ENCODE measurements at places on chromosomes 1 and 21. TPM values are rescaled to one million over a fixed set of nuclear protein-coding genes. Genes with fewer than 3 reads are reported as not detected.

GRCh38 chr1:214859647-214860046 lies 222.9 kb upstream of the KCNK2 start:
- no peak overlapping the region for H3K27ac ChIP-seq
- H3K4me3 ChIP-seq, result no peak overlapping the region
- DNase-seq, result no peak
- no peaks in the 10 kb centered on the region for H3K27me3 ChIP-seq

DNA sequence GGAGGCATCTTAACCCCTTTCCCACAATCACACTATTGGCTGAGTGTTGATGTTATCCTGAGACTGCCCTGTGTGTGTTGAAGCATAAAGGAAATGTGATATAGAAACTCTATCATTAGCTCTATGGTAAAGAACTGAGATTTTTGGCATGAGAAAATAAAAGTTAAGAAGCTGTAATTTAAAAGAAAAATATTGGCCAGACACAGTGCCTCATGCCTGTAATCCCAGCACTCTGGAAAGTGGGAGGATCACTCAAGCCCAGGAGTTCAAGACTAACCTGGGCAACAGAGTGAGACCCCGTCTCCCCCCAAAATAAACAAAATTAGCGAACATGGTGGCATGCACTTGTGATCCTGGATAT lies 14.2 kb upstream of the RIPK4 start:
- H3K4me3 ChIP-seq, result no peak overlapping the region
- peaks cover 58% of the 10 kb centered on the region for H3K27me3 ChIP-seq
- no peak for DNase-seq
- no peak overlapping the region for H3K27ac ChIP-seq

DNA sequence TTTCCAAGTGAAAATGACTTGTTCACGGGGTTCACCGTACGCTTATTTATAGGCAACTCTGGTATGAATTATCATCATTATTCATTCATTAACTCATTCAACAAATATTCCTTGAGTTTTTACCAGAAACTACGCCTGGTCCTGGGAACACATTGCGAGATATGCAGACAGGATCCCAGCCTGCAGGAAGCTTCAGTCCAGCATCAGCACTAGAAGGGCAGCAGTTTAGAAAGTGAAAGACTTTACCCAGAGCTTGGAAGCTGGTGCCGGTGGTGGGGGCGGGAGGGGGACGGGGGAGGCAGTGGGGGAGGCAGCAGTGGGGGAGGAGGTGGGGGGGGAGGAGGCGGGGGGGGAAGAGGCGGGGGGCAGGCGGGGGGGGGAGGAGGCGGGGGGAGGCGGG lies 55.9 kb downstream of the SETD4 start:
- no peaks in the 10 kb centered on the region for H3K4me1 ChIP-seq
- H3K27me3 ChIP-seq, result peaks cover 66% of the 10 kb centered on the region
- H3K36me3 ChIP-seq, result peaks cover 7% of the 10 kb centered on the region

- peaks cover 28% of the 10 kb centered on the region for H3K27me3 ChIP-seq
- H3K4me3 ChIP-seq, result no peak overlapping the region
- H3K27ac ChIP-seq, result no peak overlapping the region
- no peak for DNase-seq
- peaks cover 4% of the 10 kb centered on the region for H3K36me3 ChIP-seq
Measured at GRCh38 chr1:42145389-42145716, 7.9 kb upstream of the GUCA2B start.

DNA sequence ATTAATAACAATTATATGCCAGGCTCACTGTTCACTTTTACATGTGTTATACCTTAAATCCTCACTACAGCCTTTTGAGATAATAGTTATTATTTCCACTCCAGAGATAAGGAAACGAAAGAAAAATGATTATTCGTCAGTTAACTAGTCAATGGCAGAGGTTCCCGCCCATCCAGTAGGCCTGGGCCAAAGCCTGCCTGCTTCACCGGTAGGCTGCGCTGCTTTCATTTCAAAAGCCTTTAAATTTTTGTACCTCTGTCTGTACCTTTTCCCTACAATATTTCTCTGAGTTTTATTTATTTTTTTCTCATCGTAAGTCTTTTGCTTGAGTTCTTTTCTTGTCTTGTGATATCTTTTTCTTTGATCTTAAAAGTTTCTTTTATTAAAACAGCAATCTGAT lies 3.6 kb downstream of the GPR52 start:
- H3K27me3 ChIP-seq, result no peaks in the 10 kb centered on the region
- no peak for DNase-seq
- peaks cover 3% of the 10 kb centered on the region for H3K4me1 ChIP-seq
- H3K36me3 ChIP-seq, result no peaks in the 10 kb centered on the region

DNA sequence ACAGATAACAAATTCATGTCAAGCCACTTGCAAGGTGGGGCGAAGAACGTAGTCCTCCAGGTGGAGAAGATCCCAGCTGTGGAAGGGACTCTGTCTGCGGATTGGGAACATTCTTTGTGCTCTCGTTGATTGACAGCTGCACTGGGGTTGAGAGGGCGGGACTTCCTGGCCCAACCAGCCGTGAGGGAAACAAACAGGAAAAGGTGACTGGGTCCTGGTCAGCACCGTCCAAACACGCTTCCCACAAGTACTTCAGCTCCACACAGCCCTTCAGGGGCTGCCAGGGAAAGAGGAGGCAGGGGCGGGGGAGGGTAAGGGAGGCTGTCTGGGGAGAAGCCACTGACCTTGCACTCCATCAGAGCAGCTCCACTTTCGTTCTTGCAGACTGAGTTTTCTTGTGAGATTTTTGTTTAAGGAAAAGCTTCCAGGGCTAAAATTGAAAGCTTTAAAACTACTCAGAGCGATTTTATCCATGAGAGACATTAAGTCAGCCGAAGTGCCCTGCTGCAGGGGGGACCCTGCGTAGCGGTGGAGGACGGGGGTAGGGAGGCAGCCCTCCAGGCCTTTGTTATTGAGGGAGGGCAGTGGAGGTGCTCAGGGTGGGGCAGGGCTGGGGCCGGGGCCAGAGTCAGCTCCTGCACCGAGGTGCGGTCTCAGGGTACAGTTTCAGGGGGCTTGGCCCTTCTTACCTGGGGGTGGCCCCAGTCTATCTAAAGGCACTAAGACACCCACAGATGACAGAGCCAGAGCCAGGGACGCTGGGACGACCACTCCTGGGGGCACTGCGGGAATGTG lies 21.6 kb upstream of the STUM start:
- peaks cover 55% of the 10 kb centered on the region for H3K27me3 ChIP-seq
- peaks cover 3% of the 10 kb centered on the region for H3K4me1 ChIP-seq
- no peak overlapping the region for H3K27ac ChIP-seq
- peaks cover 6% of the 10 kb centered on the region for H3K36me3 ChIP-seq
- no peak for DNase-seq
- H3K4me3 ChIP-seq, result peak overlapping the region; percentile 25

DNA sequence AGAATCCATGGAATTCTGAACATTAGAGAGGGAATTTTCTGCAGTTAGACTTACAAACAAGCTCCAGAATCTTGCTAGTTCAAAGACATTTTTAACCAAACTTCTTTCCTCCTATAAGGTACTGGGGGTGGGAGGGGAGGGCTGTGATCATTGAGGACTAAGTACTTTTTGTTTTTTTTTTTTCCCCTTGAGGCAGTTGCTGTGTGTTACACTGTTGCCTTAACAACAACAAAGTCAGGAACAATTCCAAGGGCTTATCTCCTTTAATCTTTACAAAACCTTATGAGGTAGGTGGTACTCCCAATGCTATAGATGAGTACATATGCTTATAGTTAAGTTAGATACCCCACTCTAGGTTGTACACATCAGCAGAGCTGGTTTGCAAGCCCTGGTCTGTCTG lies 62.9 kb downstream of the PPP1R12B start:
- no peak overlapping the region for H3K4me3 ChIP-seq
- H3K36me3 ChIP-seq, result no peaks in the 10 kb centered on the region
- no peaks in the 10 kb centered on the region for H3K27me3 ChIP-seq
- no peaks in the 10 kb centered on the region for H3K4me1 ChIP-seq
- no peak for DNase-seq

- no peak for DNase-seq
- no peak overlapping the region for H3K27ac ChIP-seq
- H3K36me3 ChIP-seq, result no peaks in the 10 kb centered on the region
- no peaks in the 10 kb centered on the region for H3K27me3 ChIP-seq
- peaks cover 6% of the 10 kb centered on the region for H3K4me1 ChIP-seq
Measured at GRCh38 chr1:45730780-45731319, 19.6 kb downstream of the IPP start.

GRCh38 chr1:181486098-181486420 lies 2.7 kb downstream of the CACNA1E start:
- H3K4me3 ChIP-seq, result peak overlapping the region; percentile 78
- no peak overlapping the region for H3K27ac ChIP-seq
- peaks cover 20% of the 10 kb centered on the region for H3K4me1 ChIP-seq
- H3K36me3 ChIP-seq, result peaks cover 5% of the 10 kb centered on the region

- no peak for DNase-seq
- peaks cover 30% of the 10 kb centered on the region for H3K27me3 ChIP-seq
- H3K36me3 ChIP-seq, result peaks cover 4% of the 10 kb centered on the region
- H3K4me3 ChIP-seq, result no peak overlapping the region
Measured at GRCh38 chr1:117760069-117760468, 154.2 kb downstream of the TENT5C start.

DNA sequence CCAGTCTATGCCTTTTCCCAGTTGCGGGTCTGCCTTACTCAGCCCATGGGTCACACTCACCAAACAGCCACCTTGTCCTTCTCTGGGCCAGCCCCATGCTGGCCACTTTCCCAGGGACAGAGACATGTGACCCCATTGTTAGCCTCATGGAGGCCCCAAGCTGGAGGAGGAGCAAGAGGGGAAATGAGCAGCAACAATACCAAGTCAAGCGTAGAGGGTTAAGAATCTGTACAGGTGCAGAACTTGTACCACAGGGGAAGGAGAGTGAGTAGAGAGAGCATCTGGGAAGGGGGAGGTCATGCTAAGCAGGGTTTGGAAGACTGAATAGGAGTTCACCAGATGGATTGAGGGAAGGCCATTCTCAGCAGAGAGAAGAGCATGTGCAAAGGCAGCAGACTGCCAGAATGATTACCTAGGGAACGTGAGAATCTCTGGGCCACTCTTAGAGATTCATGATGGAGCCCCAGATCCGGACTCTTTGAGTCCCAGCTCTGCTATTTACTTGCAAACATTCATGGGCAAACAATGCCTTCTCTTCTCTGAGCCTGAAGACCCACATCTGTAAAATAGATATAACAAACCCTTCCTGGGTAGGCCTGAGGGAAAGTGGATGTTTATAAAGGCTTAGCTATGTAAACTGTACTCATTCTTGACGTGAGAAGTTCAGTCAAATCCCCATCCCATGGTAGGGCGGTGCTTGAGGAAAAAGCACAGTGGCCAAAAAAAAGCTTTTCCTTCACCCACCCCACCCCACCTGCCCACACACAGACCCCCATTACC lies 2.8 kb upstream of the SLC2A1 start:
- no peak for DNase-seq
- H3K36me3 ChIP-seq, result peaks cover 9% of the 10 kb centered on the region
- peaks cover 18% of the 10 kb centered on the region for H3K27me3 ChIP-seq
- H3K4me3 ChIP-seq, result no peak overlapping the region
- peak overlapping the region; percentile 69 for H3K27ac ChIP-seq

DNA sequence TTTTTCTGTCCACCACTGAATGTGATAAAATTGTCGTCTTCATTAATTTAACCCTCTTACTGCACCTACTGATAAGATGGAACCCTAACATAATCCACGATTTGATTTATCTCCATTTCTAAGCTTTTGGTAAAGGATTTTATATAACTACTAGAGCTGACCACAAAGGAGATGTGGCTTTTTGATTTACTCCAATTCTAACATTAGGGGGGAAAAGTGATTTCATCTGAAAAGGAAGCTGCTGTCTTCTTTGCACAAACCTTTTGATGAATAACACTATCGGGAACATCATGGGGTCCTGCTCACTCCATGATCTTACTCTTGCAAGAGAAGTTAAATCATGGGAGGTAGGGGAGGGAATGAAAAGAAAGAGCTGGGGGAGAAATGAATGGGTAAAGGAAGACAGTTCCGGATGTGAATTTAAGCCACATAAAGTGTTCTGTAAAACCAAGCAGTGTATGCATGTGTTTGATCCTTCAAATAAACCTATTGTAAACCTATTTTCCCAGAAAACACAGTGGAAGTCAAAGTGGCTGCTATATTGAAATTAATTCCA lies 161.8 kb downstream of the GABPA start:
- H3K4me1 ChIP-seq, result no peaks in the 10 kb centered on the region
- H3K36me3 ChIP-seq, result no peaks in the 10 kb centered on the region
- peak overlapping the region; percentile 4 for H3K27ac ChIP-seq
- H3K27me3 ChIP-seq, result no peaks in the 10 kb centered on the region
- DNase-seq, result no peak

GRCh38 chr1:31412732-31413404 lies at the start of gene SERINC2:
SERINC2 (plus strand) TSS chr1:31413213; CDS start chr1:31413266, 53 bp downstream.
- DNase-seq, result no peak
- H3K4me3 ChIP-seq, result peak within 1 kb of the TSS; percentile 98
- H3K36me3 ChIP-seq, result peaks cover 7% of the 10 kb centered on the region
- peaks cover 8% of the 10 kb centered on the region for H3K4me1 ChIP-seq
- peak within 1 kb of the TSS; percentile 21 for H3K27ac ChIP-seq

GRCh38 chr1:87305151-87305550 lies 23.5 kb upstream of the LMO4 start:
- H3K27ac ChIP-seq, result no peak overlapping the region
- DNase-seq, result no peak
- no peak overlapping the region for H3K4me3 ChIP-seq
- H3K27me3 ChIP-seq, result peaks cover 36% of the 10 kb centered on the region
- no peaks in the 10 kb centered on the region for H3K4me1 ChIP-seq

GRCh38 chr1:40944326-40944725 lies 35.2 kb upstream of the CTPS1 start:
- H3K27me3 ChIP-seq, result peaks cover 28% of the 10 kb centered on the region
- peaks cover 6% of the 10 kb centered on the region for H3K4me1 ChIP-seq
- peaks cover 2% of the 10 kb centered on the region for H3K36me3 ChIP-seq

DNA sequence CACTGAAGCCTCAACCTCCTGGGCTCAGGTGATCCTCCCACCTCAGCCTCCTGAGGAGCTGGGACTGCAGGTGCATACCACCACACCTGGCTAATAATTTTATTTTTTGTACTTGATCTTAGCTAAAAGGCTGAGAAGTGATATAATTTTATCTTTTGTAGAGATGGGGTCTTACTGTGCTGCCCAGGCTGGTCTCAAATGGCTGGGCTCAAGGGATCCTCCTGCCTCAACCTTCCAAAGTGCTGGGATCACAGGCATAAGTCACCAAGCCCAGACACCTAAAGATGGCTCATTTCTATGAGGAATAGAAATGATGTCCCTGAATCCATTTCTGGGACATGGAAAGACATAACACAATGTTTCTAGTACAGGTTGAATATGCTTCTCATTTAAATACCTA lies 57.8 kb downstream of the TOMM20 start:
- peaks cover 25% of the 10 kb centered on the region for H3K4me1 ChIP-seq
- no peak for DNase-seq
- no peak overlapping the region for H3K4me3 ChIP-seq
- no peak overlapping the region for H3K27ac ChIP-seq

Gene SELENON
- 25.2 TPM for total RNA-seq

Gene GBP3
- total RNA-seq, result 21.9 TPM

Gene DPH5
- 28.8 TPM for total RNA-seq

Gene LIN28A
- total RNA-seq, result not detected

Gene SPRR2A
- total RNA-seq, result not detected

Gene KCNE2
- not detected for total RNA-seq

Gene NDC1
- total RNA-seq, result 5.4 TPM

Gene UBXN10
- 0.81 TPM for total RNA-seq

Gene SPRR4
- not detected for total RNA-seq

Gene SMCP
- total RNA-seq, result not detected
